Spinal cord (tissue), 10 donors: ENCODE measurements at places on chromosomes 11 and 22. TPM values are rescaled to one million over a fixed set of nuclear protein-coding genes. Genes with fewer than 3 reads are reported as not detected.

Gene OR8D1
- not detected for polyA plus RNA-seq

Gene CCDC188
- polyA plus RNA-seq: 1.9 TPM

Gene MYOD1
- polyA plus RNA-seq: 0.12 TPM

Gene MRGPRE
- polyA plus RNA-seq: 1.3 TPM

Gene C1QTNF4
- 113 TPM for polyA plus RNA-seq

Gene RNF121
- 39.4 TPM for polyA plus RNA-seq

Gene LRRC56
- polyA plus RNA-seq: 8.0 TPM

Gene LDHAL6A
- polyA plus RNA-seq: 1.6 TPM

Gene UBTFL1
- not detected for polyA plus RNA-seq

Gene CELSR1
- polyA plus RNA-seq: 8.2 TPM

Gene MUC6
- 2.2 TPM for polyA plus RNA-seq

Gene HSD17B12
- polyA plus RNA-seq: 91.4 TPM

Gene SCN4B
- polyA plus RNA-seq: 30.7 TPM

Gene BID
- 49.2 TPM for polyA plus RNA-seq

Gene MYBPC3
- polyA plus RNA-seq: 0.15 TPM

Gene XKR3
- not detected for polyA plus RNA-seq

Gene HBG2
- polyA plus RNA-seq: 2,225 TPM

Gene PNPLA5
- polyA plus RNA-seq: 0.30 TPM

Gene MIOX
- not detected for polyA plus RNA-seq

Gene WNT11
- 2.5 TPM for polyA plus RNA-seq

Gene BUD13
- polyA plus RNA-seq: 16.8 TPM

Gene CRYBB3
- polyA plus RNA-seq: 0.60 TPM

Gene MRGPRX4
- polyA plus RNA-seq: not detected

Gene FOXRED2
- 35.8 TPM for polyA plus RNA-seq
